ENCODE measurements at places on chromosomes 6 and 20.

- DNase-seq: peak; percentile 81
Observed at GRCh38 chr6:168218785-168219566, 100.6 kb downstream of the DACT2 start.

GRCh38 chr6:7243179-7243981 is 69.6 kb downstream of the SSR1 start:
- DNase-seq: no peak

DNA sequence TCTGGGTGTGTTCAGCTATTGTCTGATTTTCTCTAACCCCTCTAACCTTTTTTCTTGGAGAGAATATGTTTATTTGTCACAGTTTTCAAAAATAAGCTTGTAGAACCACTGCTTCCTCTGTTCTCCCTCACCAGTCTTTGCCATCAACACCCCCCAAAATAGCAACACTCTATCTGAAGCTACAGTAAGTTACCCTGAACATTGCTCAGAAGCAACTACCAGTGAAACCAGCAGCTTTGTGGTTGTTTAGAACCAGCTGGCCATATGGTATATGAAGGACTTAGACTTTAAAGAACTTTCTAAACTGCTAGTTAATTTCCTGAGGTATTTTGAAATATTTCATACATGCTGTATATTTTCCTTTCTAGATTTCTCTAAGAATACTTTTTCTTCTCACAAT is 242.9 kb downstream of the KHDRBS2 start:
- DNase-seq: no peak

- DNase-seq: no peak
Observed at GRCh38 chr6:159467473-159468041, 225.5 kb downstream of the SOD2 start.

- no peak for DNase-seq
Observed at GRCh38 chr20:34888468-34888867, 12.1 kb downstream of the ACSS2 start.

GRCh38 chr6:37456816-37457560 is 24.0 kb downstream of the CMTR1 start:
- DNase-seq: no peak

DNA sequence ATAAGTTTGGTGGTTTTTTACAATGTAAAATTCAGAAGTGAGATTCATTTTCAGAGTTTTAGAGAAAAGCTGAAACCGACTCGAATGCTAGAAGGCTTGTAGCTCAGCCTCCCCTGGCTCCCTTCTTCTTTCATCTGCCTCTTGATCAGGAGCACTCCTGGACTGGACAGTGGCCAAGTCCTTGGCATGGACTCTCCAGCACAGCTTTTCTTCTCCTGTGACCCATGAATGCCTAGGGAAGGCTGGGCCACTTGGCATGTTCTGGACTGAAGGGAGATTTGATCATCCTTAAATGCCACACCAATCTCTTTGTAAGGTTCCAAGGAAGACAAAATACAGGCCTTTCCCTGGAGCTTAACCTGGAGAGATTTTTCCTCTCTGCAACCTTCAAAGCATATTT is 384.0 kb upstream of the SASH1 start:
- DNase-seq: no peak

- DNase-seq: no peak
Observed at GRCh38 chr20:43681468-43681942, 14.6 kb downstream of the MYBL2 start.

DNA sequence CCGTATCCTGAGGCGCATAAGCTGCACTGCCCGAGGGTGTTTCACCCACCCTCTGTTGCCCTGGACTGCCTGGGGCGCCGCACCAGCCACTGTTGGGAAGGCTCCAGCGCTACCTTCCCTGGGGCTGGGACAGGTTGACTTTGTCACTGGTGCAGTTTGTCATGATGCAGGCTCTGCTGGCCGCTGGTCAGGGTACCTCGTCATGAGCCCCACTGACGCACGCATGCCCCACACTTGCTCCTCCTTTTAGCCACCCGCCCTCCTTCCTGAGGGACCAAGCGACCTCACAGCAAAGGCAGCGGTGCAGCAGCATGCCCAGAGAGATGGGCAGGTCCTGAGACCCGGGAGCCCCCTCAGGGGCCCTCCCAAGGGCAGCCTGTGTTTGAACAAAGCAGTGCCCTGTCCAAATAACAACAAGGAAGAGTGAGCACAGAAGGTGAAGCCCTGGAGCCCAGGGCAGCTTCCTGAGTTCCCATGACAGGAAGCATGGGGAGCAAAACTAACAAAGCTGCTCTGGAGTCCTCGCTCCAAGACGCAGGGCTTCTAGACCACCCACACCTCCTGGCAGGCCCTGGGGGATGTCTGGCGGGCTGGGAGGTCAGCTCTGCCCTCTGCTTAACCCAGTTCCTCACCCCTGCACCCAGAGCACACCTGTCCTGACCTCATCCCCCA is 50.1 kb upstream of the SMOC2 start:
- DNase-seq: no peak

DNA sequence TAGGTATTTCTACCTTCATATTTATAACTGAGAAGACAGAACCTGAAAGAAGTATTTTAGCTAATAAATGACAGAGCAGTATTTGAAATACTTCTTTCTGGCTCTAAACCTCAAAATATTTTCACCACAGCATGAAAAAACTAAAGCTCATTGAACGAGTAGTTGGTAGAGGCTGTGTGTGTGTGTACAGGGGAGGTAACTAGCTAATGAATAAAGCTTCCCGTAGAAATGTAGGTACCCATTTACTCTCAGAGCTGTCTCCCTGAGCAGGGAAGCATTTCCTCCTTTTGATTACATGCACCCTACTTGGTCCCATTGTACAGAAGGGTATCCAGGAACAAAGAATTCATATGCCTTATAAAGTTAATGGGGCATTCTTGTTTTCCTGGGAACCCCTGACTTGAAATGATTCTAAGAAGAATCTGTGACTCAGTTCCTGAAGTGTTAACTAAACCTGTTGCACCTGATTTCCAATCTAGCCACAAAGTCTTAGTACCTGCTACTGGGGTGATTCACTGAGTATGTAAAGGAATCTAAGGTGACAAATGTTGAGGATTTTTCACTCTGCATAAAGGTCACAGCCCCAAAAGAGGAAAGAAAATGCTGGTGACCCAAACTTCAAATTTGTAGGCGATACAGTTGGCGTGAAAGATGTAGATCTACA is 12.5 kb downstream of the CRYBG1 start:
- DNase-seq: no peak

DNA sequence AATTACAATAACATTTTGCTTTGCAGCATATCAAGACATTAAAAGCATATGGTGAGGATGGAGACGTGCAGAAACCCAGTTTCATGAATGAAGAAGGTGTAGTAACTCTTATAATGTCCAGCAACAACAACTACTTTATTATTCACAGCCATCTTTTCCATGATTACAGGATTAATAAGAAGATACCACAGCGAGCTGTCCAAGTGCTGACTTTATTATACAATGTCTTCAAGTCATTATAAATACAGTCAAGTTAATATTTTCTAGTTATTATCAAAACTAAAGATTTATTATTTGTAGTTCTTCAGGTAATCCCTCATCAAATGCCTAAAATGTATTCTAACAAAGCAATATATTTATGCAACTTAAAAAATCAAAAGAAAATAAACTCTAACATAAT is 2.5 kb upstream of the KHDRBS2 start:
- no peak for DNase-seq

DNA sequence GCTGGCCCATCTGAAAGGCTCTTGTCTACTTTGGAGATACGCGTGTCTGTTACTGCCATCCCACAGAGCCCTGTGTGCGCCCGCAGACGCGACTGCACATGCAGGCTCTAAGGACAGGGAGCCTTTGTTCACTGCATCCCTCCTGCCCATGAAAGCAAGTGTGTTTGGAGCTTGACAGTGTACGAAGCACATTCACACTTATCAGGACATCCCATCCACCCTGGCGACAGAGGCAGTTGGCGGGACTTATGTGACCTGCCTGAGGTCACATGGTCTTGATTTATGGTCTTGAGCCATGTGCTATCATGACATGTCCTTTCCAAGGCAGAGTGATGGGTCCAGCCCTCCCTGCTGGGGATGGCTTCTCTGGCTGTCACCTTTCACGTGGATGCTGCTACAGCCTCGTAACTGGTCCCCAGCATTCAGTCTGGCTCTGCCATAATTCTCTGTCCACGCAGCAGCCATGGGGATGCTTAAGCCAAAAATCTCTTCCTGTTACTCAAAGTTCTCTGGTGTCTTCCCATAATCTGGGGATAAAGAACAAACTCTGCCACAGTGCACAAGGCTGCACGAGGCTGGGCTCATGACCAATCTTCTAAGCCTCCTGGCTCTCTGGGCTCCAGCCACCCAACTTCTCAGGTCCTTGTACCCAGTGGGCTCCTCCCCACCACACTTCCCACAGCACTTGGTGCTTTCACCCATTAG is 36.3 kb upstream of the FAM83D start:
- DNase-seq: no peak

DNA sequence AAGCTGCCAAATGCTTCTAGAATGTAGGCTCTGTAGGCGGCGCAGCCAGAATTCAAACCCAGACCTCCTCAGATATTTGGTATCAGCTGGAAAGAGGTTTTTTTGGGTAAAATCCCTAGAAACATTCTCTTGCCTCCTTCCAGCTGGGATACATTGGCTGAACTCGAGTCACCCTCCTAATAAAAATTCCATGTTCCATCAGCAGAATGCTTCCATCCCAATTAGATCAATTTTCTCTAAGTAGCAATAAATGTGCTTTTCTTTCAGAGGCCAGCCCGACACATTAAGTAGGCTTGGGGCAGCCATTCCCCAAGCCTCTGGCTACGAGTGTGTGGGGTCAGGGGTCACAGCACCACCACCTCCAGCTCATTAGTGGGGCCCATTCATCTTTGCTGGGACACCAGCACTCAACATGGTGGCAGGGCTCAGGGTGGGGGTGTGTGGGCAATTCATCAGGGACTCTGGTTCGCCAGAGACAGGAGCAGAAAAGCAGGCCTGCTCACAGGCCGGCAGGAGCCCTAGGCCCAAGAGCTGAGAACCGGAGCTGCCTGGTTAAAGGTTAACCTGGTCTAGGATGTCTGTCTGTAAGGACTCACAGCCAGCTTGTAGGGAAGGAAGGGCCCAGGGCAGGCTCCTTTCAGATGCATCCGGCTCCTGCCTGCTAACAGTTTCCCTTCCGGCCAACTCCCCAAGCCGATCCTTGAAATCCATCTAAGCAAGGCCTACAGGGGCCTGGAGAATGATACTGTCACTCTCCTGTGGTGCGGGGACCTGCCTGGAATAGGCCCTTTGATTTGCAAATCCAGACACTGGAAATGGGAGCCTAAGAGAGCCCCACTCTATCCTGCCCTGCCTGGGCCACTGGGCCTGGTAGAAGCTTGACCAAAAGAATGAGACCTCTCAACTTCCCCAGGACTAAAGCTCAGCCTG is 159.1 kb upstream of the TOP1 start:
- DNase-seq: no peak

GRCh38 chr6:111601886-111602285 is 3.8 kb downstream of the TRAF3IP2 start:
- no peak for DNase-seq

DNA sequence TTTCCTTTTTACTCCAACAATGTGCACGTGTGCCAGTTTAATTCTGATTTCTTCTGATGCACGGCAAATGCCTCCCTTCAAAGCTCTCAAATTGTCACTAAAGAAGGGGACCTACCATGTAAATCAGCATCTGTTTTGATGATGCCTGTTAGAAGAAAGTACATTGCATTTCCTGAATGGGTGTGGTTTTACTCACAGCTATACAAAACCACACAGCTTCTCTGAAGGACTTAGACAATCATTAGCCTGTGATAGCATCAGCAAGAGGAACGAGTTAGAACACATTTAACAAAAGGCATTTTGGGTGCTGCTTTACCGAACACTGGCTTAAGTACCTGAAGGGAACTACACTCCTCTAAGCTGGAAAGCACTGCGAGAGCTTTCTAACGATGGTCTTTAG is 109.4 kb downstream of the ATXN1 start:
- DNase-seq: no peak

GRCh38 chr20:52295556-52295955 is 104.0 kb upstream of the ZFP64 start:
- no peak for DNase-seq

GRCh38 chr20:61353261-61354000 is 101.4 kb downstream of the CDH4 start:
- DNase-seq: no peak

- DNase-seq: no peak
Observed at GRCh38 chr20:46279103-46279502, 29.2 kb downstream of the CDH22 start.

GRCh38 chr6:134168590-134169208 is 116.3 kb upstream of the SLC2A12 start:
- DNase-seq: no peak

GRCh38 chr20:39823224-39823623 is 861.1 kb downstream of the DHX35 start:
- DNase-seq: no peak
